ENCODE measurements at places on chromosomes 5 and 9.

DNA sequence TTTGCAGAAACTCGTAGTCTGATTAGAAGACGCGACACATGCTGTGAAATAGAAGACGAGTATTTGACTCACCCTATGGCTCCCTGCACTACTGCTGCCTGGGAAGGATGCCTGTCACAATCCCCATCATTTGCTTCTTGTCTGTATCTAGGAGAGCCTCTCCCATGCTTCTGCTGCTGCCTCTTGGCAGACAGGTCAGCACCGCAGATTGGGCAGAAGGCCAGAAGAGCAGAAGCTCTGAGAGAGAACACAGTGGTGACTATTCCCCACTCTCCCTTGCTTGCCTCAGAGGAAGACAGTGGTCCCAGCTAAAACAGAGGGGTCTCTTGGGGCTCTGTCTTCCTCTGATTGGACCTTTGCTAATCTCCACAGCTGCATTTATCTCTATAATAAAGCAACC lies 84.0 kb upstream of the SMIM32 start:
- DNase-seq: no peak

GRCh38 chr5:68222310-68222709 lies 6.8 kb downstream of the PIK3R1 start:
- no peak for DNase-seq

- no peak for DNase-seq
Observed at GRCh38 chr5:32339878-32340277, 27.1 kb upstream of the MTMR12 start.

GRCh38 chr9:114367772-114368569 lies 19.8 kb downstream of the AKNA start:
- no peak for DNase-seq

DNA sequence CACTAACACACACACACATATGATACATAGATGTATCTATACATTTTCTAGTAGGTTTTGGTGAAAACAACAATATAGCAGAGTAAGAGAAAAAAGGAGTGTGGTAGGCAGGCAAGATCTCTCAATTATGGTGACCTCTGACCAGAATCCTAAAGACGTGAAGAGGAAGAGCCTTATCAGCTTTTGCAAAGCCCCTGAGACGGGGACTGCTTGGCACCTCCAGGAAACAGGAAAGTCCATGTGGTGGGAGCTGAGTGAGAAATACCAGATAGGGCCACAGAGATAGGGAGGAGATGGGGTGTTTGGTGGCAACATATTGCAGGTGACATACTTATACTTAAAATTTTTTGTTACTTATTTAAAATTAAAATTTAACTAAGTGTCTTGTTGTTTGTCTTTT lies 39.9 kb upstream of the CTXN3 start:
- DNase-seq: no peak

- no peak for DNase-seq
Observed at GRCh38 chr5:11261241-11261640, 500.2 kb upstream of the DAP start.

- DNase-seq: no peak
Observed at GRCh38 chr9:35619800-35620158, 1.6 kb upstream of the CD72 start.

DNA sequence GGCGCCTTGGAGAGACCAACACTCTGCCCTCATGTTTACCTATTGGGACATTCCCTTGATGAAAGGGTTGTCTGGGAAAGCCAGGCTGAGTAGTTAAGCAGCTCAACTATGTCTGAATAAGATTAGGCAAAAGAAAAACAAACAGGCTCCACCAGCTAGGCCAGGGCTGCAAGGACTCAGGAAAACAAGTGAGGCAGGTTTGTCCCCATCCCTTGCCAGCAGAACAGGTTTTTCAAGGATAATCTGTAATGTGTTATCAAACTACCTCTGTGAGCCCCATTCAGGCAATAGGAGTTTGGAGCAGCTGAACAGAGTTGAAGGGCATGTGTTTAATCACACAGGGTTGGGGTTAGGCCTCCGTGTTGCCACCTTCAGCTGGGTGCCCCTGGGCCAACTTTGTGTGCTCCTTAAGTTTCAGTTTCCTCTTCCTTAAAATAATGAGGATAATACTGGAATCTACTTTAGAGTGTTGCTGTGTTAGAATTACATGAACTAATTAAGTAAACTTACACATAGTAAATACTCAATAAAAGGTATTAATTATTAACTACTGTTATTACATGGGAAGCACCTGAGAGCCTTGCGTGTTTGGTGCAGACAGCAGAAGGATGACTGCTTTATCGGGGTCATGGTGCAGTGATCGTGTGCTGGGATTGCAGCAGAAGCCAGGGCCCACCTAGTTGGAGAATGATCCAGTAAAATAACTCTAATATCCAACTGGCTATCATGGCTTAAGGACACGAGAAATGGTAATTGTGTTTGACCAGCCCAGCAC lies 72.1 kb upstream of the ATP10B start:
- DNase-seq: no peak

GRCh38 chr5:124628721-124629596 lies 117.5 kb downstream of the ZNF608 start:
- DNase-seq: no peak

- DNase-seq: no peak
Observed at GRCh38 chr5:109942646-109943045, 252.9 kb downstream of the MAN2A1 start.

GRCh38 chr5:42751044-42751443 lies 5.6 kb upstream of the CCDC152 start:
- DNase-seq: no peak

GRCh38 chr9:127390248-127390545 lies 6.8 kb upstream of the SLC2A8 start:
- no peak for DNase-seq

Data from frontal cortex (tissue), 4 donors.